ENCODE measurements at places on chromosomes 1 and 21. TPM values are rescaled to one million over a fixed set of nuclear protein-coding genes. Genes with fewer than 3 reads are reported as not detected.
A peak's percentile ranks its signal among the peaks of the same experiment; 100 is the strongest.

DNA sequence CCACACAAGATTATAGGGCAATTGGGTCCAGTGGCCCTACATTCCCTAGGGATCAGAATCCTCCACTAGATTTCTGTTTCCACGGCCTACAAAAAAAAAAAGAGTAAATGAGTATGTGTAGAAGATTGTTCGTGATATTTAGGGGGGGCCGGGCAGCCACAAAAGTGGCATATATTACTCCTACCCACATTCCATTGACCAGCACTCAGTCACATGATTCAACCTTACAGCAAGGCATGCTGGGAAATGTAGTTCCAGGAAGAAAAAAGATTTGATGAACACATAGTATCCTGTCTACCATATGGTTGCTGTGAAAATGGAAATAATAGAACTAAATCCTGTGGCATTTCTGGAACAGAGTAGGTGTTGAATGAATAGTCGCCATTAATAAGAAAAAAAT, 43.4 kb upstream of the GJB5 start:
- peak; percentile 49 for DNase-seq
- no peaks in the 10 kb centered on the region for H3K27me3 ChIP-seq
- no peaks in the 10 kb centered on the region for H3K4me1 ChIP-seq
- no peaks in the 10 kb centered on the region for H3K36me3 ChIP-seq
- no peak overlapping the region for H3K27ac ChIP-seq
- no peak overlapping the region for H3K4me3 ChIP-seq

DNA sequence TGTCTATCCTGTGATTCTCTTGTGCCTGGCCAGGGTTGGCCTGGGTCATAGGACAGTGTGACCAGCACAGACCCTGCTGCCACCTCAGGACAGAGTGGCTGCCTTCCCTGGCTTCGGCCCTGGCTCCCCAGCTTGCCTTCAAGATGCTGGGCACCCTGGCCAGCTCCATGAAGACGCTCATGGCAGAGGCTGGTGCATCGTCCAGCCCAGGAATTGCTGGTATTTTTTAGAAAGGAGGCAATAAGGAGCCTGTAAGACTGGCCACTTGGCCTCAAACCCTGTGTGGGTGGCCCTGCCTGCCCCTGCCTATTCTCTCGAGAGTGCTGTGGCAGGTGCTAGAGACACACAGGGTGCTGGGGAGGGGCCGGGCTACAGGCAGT, 70.4 kb upstream of the ACTRT2 start:
- no peak overlapping the region for H3K4me3 ChIP-seq
- H3K27me3 ChIP-seq, result no peaks in the 10 kb centered on the region
- no peak overlapping the region for H3K27ac ChIP-seq
- no peak for DNase-seq

DNA sequence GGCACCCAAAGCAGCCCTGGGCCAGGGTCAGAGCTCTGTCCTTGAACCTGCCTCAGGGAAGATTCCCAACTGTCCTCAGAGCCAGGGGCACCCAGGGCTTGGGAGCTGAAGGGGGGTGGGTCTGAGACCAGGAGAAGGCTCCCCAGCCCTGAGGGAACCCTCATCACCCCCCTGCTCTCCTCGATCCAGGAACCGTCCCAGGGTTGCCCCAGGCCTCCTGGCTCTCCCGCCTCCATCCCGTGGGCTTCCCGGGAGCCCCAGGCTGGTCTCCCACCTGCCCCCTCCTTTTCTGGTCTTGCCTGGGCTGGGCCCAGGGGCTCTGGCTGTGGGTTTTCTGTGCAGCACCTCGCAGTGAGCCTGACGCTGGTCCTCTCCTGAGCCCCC, 6.7 kb upstream of the SAMD11 start:
- H3K4me1 ChIP-seq, result peaks cover 6% of the 10 kb centered on the region
- no peak overlapping the region for H3K27ac ChIP-seq
- no peak for DNase-seq
- H3K27me3 ChIP-seq, result peaks cover 79% of the 10 kb centered on the region
- no peaks in the 10 kb centered on the region for H3K36me3 ChIP-seq
- no peak overlapping the region for H3K4me3 ChIP-seq

DNA sequence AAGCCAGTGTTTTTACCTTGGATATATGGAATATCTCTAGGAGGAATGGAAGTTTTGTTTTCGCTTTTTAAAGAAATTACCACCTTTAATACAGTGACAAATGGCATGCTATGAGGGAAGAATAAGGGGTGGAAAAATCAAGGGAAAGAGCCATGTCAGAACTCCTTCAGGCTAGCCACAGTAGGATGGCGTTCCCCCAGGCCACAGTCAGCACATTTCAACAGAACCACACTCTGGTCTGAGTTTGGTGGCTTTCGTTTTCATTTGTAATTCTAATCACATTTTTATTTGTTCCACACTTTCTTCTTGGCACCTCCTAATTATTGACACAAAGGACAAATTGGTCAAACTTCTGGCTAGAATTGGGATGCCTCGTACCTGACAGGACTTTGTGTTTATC, 60.3 kb upstream of the RCOR3 start:
- no peak overlapping the region for H3K27ac ChIP-seq
- no peaks in the 10 kb centered on the region for H3K36me3 ChIP-seq
- H3K4me3 ChIP-seq, result no peak overlapping the region
- H3K4me1 ChIP-seq, result no peaks in the 10 kb centered on the region

DNA sequence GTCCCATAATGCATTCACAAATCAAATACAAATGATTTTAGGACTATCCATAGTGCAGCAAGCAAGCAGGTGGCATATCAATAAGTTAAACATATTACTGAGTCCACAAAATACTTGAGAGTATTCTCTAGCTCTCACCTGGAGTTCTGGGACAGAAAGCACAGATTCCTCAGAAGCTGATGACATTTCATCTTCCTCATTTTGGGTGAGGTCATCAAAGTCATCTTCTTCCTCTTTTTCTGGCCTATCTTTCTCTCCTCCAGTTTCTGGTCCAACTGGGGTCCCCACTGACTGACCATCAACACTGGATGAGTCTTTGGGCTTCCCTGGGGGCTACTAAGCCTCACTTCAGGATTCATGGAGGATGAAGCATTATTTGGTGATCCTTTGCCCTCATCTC, 38.9 kb downstream of the YY1AP1 start:
- no peaks in the 10 kb centered on the region for H3K4me1 ChIP-seq
- no peaks in the 10 kb centered on the region for H3K36me3 ChIP-seq
- no peaks in the 10 kb centered on the region for H3K27me3 ChIP-seq

DNA sequence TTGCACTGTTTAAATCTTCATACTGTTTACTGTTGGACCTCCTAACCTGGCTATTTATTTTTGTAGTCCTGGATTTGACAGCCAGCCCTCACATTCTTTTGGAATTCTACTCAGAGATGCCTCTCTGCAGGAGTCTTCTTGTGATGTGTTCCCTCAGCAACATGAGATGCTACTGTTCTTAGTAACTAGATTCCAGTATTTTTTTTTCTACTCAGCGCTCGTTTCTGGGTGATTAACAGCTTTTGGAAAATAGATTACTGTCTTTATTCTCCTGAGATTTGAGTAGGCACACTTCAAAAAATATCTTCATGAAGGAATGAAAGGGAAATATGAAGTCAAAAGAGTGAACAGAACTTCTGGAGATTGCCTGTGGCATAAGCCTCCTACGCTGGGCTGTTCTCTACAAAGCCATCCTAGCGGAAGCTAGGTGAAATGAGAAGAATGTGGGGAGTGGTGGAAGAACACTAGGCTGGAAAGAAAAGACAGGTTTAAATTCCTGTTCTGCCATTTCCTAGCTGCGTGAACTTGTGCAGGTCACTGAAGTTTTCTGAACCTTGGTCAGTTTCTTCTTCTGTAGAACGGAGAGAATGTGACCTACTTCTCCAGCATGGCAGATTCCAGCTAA, 75.9 kb downstream of the LRRC8C start:
- no peaks in the 10 kb centered on the region for H3K36me3 ChIP-seq
- H3K4me3 ChIP-seq, result no peak overlapping the region
- H3K27ac ChIP-seq, result 0 out of 2 replicates have a peak overlapping the region, but pooled peaks have one; percentile 1
- no peaks in the 10 kb centered on the region for H3K27me3 ChIP-seq

GRCh38 chr1:84930329-84930728, 37.3 kb upstream of the LPAR3 start:
- H3K36me3 ChIP-seq, result no peaks in the 10 kb centered on the region
- no peak overlapping the region for H3K27ac ChIP-seq
- no peaks in the 10 kb centered on the region for H3K4me1 ChIP-seq
- DNase-seq, result no peak
- H3K4me3 ChIP-seq, result no peak overlapping the region

DNA sequence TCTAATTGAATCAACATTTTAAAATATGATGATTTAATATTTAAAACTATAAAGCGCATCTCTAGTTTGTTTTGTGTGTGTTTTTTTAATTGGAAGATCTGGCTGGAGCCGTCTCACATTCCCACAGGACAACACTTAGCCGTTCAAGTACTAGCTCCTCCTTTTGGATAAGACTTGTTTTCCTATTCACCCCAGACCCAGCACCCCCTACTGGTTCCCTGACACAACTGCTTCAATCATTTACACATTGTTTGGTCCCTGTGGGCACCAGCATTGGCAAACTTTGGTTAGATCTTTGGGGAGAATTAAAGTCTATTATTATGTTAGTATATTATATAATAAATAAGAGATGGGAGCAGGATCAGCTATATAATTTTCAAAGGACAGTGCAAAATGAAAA, 34.5 kb downstream of the TYW3 start:
- H3K27ac ChIP-seq, result no peak overlapping the region
- no peaks in the 10 kb centered on the region for H3K4me1 ChIP-seq
- peak; percentile 86 for DNase-seq
- 0 out of 2 replicates have a peak, but pooled peaks cover 3% of the 10 kb centered on the region for H3K36me3 ChIP-seq
- no peaks in the 10 kb centered on the region for H3K27me3 ChIP-seq
- H3K4me3 ChIP-seq, result no peak overlapping the region

DNA sequence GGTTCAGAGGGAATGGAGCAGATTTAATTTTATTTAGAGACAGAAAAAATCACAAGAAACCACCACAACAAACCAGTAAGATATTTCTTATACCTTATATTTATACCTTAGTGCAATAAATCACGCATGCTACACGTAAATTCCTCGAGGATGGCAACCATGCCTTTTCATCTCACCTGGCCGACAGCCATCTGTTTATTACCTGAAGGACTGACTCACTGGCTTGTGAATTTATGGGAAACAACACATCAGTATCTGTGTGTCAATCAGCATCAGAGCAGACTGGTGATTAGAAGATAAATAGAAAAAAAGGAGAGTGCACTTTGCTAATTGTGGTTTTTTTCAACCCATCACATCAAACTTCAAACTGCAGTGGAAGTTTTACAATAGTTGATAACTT, 58.4 kb downstream of the S1PR1 start:
- H3K27ac ChIP-seq, result no peak overlapping the region
- H3K36me3 ChIP-seq, result no peaks in the 10 kb centered on the region
- H3K27me3 ChIP-seq, result no peaks in the 10 kb centered on the region
- DNase-seq, result no peak

GRCh38 chr1:163701783-163702374, 380.1 kb downstream of the NUF2 start:
- H3K27me3 ChIP-seq, result no peaks in the 10 kb centered on the region
- H3K4me1 ChIP-seq, result no peaks in the 10 kb centered on the region
- H3K27ac ChIP-seq, result no peak overlapping the region

GRCh38 chr1:183931646-183932271, 105.8 kb downstream of the COLGALT2 start:
- no peak overlapping the region for H3K27ac ChIP-seq
- no peak for DNase-seq
- no peaks in the 10 kb centered on the region for H3K36me3 ChIP-seq
- no peaks in the 10 kb centered on the region for H3K27me3 ChIP-seq
- H3K4me3 ChIP-seq, result no peak overlapping the region
- no peaks in the 10 kb centered on the region for H3K4me1 ChIP-seq

GRCh38 chr1:186763107-186763506, 65.6 kb upstream of the PLA2G4A start:
- no peaks in the 10 kb centered on the region for H3K36me3 ChIP-seq
- H3K4me3 ChIP-seq, result no peak overlapping the region
- H3K27ac ChIP-seq, result no peak overlapping the region
- no peaks in the 10 kb centered on the region for H3K4me1 ChIP-seq
- no peak for DNase-seq
- no peaks in the 10 kb centered on the region for H3K27me3 ChIP-seq

GRCh38 chr21:24045775-24046215, 1561.5 kb downstream of the MRPL39 start:
- DNase-seq, result peak; percentile 13
- no peaks in the 10 kb centered on the region for H3K27me3 ChIP-seq
- no peaks in the 10 kb centered on the region for H3K4me1 ChIP-seq
- H3K36me3 ChIP-seq, result no peaks in the 10 kb centered on the region
- H3K4me3 ChIP-seq, result no peak overlapping the region

DNA sequence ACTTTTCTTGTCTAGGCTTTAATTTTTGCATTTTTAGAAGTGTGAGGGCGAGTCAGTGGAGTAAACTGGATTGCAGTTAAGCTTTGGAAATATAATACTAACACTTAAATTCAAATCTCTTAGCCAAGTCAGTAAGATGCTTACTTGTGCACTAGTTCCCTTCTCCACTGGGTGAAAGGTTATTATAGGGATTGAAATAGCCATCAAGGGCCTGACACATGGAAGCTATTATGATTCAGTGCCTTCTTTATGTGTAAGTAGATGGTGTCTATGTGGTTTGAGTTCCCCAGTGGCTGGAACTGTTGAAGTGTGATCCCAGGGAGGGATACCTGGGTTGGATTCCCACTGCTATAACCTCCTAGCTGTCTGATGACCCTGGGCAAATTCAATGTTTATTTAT, 24.7 kb upstream of the DMRTA2 start:
- H3K4me3 ChIP-seq, result no peak overlapping the region
- no peaks in the 10 kb centered on the region for H3K4me1 ChIP-seq
- DNase-seq, result no peak
- H3K27me3 ChIP-seq, result no peaks in the 10 kb centered on the region
- no peaks in the 10 kb centered on the region for H3K36me3 ChIP-seq

- H3K4me1 ChIP-seq, result no peaks in the 10 kb centered on the region
- H3K27me3 ChIP-seq, result no peaks in the 10 kb centered on the region
- no peaks in the 10 kb centered on the region for H3K36me3 ChIP-seq
- H3K27ac ChIP-seq, result no peak overlapping the region
- H3K4me3 ChIP-seq, result no peak overlapping the region
- no peak for DNase-seq
Measured at GRCh38 chr1:96418969-96419368, 302.6 kb upstream of the PTBP2 start.

GRCh38 chr1:83574791-83575190, 424.1 kb downstream of the TTLL7 start:
- H3K36me3 ChIP-seq, result no peaks in the 10 kb centered on the region
- H3K4me3 ChIP-seq, result no peak overlapping the region
- DNase-seq, result no peak
- no peaks in the 10 kb centered on the region for H3K27me3 ChIP-seq
- no peak overlapping the region for H3K27ac ChIP-seq
- peaks cover 17% of the 10 kb centered on the region for H3K4me1 ChIP-seq

- H3K36me3 ChIP-seq, result no peaks in the 10 kb centered on the region
- H3K4me3 ChIP-seq, result no peak overlapping the region
- no peaks in the 10 kb centered on the region for H3K27me3 ChIP-seq
- no peak overlapping the region for H3K27ac ChIP-seq
Measured at GRCh38 chr1:221397606-221398005, 344.3 kb downstream of the DUSP10 start.

- H3K27ac ChIP-seq, result no peak overlapping the region
- H3K4me3 ChIP-seq, result peak overlapping the region; percentile 77
- H3K4me1 ChIP-seq, result peaks cover 25% of the 10 kb centered on the region
Measured at GRCh38 chr1:184037849-184038591, 492 bp upstream of the COLGALT2 start.

- no peak overlapping the region for H3K27ac ChIP-seq
- no peak for DNase-seq
- H3K4me3 ChIP-seq, result no peak overlapping the region
- peaks cover 19% of the 10 kb centered on the region for H3K4me1 ChIP-seq
- H3K36me3 ChIP-seq, result no peaks in the 10 kb centered on the region
Measured at GRCh38 chr1:85448358-85448757, 16.6 kb downstream of the DDAH1 start.

RGSL1 gene
- total RNA-seq, result not detected

TPTE gene
- total RNA-seq, result not detected

KCNA2 gene
- 1.5 TPM for total RNA-seq

HTR6 gene
- 0.66 TPM for total RNA-seq

CELA2A gene
- total RNA-seq, result not detected

PKP1 gene
- 0.58 TPM for total RNA-seq

HSD3B2 gene
- total RNA-seq, result not detected

RHOU gene
- 3.7 TPM for total RNA-seq

OR2L2 gene
- total RNA-seq, result not detected
